ENCODE measurements at places on chromosomes 13 and 19.
A peak's percentile ranks its signal among the peaks of the same experiment; 100 is the strongest.

GRCh38 chr13:103757361-103757760 is 691.1 kb upstream of the SLC10A2 start:
- DNase-seq = no peak

GRCh38 chr19:14559916-14560775 is 11.7 kb downstream of the NDUFB7 start:
- no peak for DNase-seq

GRCh38 chr13:25217023-25217885 is 45.2 kb upstream of the AMER2 start:
- no peak for DNase-seq

GRCh38 chr13:77000475-77000874 is 8.6 kb downstream of the CLN5 start:
- DNase-seq = no peak

DNA sequence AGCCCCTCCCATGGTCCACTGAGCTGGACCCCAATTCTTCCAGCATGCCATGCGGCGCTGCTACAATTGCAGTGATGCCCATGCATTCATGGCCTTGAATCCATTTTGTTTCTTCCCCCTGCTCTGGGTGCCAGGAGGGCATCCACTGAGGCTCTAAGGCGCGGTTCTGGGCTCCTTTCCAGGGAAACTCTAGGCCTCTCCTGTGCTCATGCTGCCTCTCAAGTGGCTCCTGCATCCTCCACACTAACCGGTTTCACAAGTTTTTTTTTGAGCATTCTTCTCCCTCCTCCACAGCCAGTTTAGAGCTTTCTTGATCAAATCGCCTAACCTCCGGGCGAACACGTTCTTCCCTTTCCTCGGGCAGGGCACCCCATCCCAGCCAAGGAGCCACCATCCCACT is 69.1 kb upstream of the FLT1 start:
- no peak for DNase-seq

- DNase-seq = no peak
Measured at GRCh38 chr13:32213626-32214025, 101.5 kb downstream of the ZAR1L start.

DNA sequence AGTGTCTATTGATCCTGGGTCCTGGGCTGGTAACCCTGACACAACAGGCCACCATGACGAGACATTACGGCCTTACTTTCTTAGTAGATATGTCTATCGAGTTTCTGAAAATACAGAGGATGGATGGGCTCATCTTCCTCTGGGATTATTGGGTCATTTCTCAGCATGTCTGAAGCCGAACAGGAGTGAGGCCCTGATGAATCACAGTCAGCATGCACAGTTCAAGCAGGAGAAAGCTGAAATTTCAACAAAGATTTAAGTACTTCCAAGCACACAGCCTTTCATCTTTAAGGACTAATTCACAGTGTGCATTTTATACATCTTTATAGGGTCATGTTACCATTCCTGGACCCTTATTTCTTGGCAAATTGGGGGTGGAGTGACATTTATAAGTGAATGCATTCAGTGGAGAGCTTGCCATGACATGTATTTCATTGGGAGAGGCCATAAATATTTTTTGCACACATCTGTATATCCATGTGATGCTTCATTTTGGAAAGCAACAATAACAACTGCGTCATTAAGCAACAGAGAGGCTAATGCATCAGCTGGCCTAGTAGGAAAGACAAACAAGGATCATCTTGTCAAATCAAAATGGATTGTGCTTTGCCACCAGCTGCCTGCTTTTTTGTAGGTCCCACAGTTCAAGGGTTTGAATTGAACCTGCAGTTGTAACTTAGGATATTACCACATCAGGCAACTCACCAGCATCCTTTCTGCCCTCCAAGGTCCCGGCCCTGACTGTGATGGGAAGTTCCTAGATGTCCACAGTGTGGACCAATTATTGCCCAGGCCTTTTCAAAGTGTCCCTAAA is 143.5 kb downstream of the DNAJC15 start:
- no peak for DNase-seq

DNA sequence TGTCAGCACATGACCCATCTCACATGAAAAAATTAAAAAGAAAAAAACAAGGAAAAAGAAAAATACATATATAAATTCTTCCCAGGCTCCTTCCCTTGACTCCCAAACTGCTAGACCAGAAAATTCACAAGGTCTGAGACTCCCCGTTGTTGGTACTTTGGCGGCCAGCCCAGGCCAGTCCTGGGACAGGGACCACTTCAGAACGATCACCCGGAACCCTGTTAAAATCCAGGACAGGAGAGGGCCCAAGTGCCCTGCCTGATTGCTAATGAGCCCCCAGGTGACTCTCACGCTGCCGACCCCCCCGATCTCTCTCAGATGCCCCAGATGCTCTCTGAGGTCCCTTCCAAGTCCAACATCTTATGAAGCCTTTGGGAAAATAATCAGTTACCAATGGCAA is 107.2 kb downstream of the COL4A2 start:
- DNase-seq = no peak

DNA sequence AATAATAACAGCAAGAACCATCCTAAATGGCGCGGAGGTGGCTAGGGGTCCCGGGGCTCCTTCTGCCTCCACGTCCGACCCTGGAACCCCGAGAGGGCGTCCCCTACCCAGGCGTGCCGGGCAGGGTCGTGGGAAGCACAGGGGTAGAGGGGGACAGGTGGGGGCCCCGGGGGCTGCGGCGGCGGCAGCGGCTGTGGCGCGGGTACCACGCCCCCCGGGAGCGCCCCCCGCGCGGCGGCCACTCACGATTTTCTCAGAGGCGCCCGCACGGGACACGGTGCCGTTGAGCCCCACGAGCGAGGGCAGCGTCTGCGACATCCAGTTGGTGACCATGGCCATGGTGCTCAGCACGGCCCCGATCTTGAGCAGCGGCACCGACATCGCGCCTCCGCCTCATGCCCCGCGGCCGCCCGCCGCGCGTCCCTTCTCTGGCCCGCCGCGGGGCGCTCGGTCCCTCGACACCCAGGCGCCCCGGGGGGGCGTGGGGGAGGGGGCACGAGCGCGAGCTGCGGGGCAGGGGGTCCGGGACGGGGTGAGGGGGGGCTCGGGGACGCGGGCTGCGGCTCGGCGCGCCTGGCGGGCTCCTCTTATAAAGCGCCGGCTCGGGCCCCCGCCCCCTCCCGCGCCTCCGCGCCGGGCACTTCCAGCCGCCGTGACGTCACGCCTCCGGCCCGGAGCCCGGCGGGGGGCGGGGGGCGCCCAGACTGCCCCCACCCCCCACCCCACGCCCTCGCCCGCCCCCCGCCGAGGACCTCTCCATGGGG is 22.9 kb downstream of the OLFM2 start:
- no peak for DNase-seq

GRCh38 chr19:1132552-1133383 is 29.0 kb downstream of the GPX4 start:
- DNase-seq = no peak

- DNase-seq = no peak
Measured at GRCh38 chr19:49475995-49476880, 2.2 kb downstream of the FLT3LG start.

DNA sequence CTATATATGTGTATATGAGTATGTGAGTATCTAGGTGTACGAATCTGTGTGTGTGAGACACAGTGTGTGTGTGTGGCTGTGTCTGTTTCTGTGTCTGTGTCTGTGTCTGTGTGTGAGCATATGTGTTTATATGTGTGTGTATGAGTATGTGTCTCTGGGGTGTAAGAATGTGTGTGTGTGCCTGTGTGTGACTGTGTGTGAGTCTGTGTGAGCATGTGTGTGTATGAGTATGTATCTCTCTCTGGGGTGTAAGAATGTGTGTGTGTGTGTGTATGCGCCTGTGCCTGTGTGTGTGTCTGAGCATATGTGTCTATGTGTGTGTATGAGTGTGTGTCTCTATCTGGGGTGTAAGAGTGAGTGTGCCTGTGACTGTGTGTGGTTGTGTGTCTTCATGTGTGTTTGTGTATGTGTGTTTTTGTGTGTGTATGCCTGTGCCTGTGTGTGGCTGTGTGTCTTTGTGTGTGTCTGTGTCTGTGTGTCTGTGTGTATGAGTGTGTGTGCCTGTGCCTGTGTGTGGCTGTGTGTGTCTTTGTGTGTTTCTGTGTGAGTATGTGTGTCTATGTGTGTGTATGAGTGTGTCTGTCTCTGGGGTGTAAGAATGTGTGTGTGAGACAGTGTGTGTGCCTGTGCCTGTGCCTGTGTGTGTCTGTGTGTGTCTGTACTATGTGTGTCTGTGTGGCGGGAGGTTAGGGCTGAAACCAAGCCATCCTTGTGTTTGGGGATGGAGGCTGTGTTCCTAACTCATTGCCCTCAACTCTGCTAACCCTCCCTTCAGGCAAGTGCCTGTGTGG is 11.2 kb downstream of the AXL start:
- no peak for DNase-seq

DNA sequence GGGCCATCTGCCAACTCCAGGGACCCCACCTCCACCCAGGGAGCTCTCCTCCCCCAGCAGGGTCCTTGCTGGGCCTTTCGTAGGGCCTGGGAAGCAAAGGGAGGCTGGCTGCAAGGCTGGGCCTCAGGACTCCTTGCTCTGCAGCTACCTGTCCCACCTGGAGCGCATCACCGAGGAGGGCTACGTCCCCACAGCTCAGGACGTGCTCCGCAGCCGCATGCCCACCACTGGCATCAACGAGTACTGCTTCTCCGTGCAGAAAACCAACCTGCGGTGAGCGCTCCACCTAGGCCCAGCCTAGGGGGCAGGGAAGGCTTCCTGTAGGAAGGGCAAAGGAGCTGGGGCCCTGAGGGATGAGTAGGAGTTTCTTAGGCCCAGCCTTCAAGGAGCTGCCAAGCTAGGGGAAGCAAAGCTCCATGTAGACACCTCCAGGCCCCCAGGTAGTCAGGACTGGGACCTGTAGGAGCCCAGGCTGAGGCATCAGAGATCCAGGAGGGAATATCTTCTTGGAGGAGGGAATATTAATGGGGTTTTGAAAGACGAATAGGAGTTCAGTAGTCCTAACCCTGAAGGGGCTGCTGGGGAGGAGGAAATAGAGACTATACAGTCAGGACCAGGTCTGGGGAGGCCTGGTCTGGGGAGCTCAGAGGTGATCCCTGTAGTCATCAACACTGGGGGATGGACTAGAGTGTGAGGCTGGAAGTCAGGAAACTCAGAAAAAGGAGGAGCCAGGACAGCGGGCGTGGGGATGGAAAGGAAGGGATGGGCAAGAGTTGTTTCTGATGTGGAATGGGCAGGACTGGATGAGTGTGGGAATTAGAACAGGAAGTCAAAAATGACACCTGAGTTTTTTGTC is 16.0 kb downstream of the GNA15 start:
- DNase-seq = no peak

- DNase-seq = no peak
Measured at GRCh38 chr19:32296694-32297093, 48.7 kb upstream of the ZNF507 start.

GRCh38 chr13:97471711-97472110 is 37.7 kb downstream of the RAP2A start:
- no peak for DNase-seq

- no peak for DNase-seq
Measured at GRCh38 chr13:106077017-106077416, 458.4 kb downstream of the EFNB2 start.

- no peak for DNase-seq
Measured at GRCh38 chr19:49559443-49559842, 20.9 kb downstream of the NOSIP start.

GRCh38 chr13:39263033-39263432 is 224.8 kb downstream of the NHLRC3 start:
- peak; percentile 15 for DNase-seq

DNA sequence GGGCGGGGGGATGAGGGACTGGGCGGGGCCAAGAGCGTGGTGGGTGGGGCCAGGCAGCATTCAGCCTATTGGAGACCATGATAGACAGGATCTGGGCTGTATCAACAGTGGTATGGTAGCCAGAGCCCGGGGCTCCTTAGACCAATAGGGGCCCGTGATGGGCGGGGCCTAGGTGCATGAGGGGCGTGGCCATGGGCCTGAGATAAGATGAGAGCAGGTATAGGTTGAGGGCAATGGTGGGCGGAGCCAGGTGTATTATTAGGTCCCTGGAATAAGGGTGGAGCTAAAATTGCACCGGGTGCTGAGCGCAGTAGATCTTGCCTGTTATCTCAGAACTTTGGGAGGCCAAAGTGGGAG is 5.3 kb downstream of the ABCA7 start:
- peak; percentile 63 for DNase-seq

DNA sequence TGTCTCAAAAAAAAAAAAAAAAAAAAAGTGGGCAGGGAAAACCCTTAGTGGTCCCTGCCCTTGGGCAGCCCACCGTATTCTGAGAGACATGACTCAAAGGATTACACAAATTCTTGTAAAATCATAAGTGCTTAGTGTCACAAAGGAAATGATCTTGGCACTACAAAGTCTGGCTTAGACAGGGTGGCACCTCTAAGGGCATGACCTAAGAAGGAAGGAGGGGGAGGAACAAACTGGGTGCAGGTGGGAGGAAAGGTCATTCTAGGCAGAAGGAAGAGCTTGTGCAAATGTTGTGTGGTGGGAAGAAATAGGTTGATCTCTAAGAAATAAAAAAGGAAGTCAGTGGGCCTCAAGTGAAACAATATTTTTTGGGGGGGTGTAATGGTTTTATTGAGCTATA is 10.4 kb downstream of the PNPLA6 start:
- DNase-seq = no peak

DNA sequence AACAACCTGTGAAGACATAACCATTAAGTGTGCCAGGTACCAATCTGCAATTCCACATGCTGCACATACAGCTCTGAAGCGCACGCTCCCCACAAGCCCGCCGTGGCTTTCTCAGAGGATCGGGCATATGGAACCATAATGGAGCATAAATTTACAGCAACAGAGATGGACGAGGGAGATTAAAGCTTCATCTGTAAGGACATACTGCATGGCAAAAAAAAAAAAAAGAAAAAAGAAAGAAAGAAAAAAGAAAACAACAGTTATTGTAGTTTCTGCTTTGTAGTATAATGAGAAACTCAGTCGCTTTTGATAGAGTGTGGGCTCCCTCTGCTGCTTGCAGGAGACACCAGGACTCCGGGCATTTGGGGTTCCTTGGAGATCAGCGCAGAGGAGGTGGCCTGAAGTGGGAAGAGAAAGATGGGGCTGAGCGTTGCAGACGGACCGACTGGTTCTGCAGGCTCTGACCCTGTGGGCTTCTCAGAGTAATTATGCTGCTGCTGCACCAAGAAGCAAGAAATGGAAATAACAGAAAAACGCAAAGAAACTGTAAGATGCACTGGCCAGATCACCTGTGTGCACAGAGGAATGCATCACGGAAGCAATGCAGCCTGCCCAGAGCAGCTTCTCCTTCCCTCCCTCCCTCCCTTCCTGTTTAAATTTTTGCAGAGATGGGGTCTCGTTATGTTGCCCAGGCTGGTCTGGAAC is 10.8 kb upstream of the PDCD5 start:
- DNase-seq = peak; percentile 40

GRCh38 chr19:6725513-6726231 is 5.2 kb upstream of the C3 start:
- DNase-seq = no peak

DNA sequence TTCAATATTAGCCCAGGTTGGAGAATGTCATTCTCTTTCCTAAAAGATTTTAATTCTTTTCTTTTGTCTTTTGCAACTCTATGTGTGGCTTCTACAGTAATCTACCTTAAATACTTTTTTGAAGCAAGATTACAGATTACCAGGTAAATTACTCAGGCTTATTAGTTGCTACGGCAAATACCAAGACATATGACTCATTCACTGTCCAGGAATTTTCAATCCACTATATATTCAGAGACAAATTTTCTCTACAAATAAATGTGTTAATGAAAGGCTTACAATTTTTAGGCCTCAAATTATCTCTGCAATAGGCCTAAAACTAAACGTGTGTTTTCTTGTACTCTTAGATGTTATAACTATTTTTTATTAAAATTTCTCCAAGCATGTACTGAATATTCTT is 631.3 kb downstream of the DIAPH3 start:
- DNase-seq = no peak
